SW 1271 (cell line): ENCODE measurements at places on chromosomes 12 and 14.
A peak's percentile ranks its signal among the peaks of the same experiment; 100 is the strongest.

GRCh38 chr14:48963231-48963790 is 622.9 kb downstream of the RPS29 start:
- no peak for DNase-seq

- no peak for DNase-seq
Measured at GRCh38 chr12:91958816-91959215, 186.8 kb downstream of the BTG1 start.

DNA sequence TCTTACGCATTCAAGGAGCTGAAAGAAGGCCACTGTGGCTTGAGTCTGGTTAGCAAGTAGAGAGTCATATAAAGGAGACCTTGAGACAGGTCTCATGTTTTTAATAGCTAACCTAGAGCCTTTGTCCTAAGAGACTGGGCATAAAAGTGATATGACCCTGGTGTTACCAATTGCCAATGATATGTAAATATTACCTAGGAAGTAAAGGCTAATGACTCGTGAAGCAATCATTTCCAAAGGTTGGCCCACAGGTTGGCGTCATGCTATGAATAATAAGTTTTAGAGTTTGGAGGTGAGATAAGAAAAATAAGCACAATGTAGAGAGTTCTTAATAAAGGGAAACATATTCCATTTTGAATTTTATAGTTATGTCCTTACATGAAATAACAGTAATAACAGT is 116.6 kb upstream of the PLEKHA5 start:
- DNase-seq, result no peak

DNA sequence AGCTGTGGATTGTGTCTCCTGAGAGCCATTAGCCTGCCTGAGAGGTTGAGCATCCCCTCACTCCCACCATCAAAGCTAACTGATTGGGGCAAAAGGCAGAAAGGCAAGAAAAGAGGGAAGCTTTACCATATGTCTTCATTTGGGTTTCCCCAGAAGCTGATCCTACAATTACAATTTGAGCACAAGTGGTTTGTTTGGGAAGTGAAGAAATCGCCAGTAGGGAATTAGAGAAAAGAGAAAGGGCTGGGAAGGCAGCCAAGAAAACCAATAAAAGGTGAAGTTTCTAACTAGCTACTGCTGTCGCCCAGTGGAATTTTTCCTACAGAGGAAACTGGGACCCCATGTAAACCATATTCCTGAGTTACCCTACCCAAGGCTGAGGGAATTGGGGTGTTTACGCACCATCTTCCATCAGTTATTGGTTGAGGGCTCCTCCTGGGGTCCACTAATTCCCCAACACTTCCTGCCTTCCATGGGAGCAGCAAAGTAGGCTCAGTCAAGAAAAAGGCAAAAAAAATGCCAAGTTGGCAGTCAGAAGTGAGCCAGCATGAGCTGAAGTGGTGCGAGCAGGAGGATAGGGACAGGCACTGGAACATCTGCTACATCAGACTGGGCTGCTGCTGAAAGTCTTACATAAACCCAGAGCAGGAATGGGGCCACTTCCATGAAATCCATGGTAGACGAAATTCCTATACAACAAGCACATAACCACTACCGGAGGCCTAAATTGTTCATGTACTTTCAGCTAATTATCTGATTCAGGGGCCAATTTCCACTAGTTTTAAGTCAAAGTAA is 17.3 kb downstream of the KCNK10 start:
- no peak for DNase-seq

DNA sequence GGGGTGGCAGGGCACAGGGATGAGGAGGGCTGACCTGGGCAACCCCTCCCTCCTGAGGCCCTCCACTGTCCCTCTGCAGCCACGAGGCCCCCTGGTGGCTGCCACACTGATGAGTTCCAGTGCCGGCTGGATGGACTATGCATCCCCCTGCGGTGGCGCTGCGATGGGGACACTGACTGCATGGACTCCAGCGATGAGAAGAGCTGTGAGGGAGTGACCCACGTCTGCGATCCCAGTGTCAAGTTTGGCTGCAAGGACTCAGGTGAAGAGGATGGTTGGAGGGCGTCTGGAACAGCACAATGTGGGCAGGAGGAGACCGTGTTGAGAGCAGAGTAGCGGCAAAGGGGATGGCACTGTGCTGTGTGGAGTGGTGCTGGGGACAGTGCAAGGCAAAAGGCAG is 25.7 kb upstream of the LRP1-AS start:
- DNase-seq, result no peak

- no peak for DNase-seq
Measured at GRCh38 chr14:93654599-93654998, 133.7 kb downstream of the PRIMA1 start.

DNA sequence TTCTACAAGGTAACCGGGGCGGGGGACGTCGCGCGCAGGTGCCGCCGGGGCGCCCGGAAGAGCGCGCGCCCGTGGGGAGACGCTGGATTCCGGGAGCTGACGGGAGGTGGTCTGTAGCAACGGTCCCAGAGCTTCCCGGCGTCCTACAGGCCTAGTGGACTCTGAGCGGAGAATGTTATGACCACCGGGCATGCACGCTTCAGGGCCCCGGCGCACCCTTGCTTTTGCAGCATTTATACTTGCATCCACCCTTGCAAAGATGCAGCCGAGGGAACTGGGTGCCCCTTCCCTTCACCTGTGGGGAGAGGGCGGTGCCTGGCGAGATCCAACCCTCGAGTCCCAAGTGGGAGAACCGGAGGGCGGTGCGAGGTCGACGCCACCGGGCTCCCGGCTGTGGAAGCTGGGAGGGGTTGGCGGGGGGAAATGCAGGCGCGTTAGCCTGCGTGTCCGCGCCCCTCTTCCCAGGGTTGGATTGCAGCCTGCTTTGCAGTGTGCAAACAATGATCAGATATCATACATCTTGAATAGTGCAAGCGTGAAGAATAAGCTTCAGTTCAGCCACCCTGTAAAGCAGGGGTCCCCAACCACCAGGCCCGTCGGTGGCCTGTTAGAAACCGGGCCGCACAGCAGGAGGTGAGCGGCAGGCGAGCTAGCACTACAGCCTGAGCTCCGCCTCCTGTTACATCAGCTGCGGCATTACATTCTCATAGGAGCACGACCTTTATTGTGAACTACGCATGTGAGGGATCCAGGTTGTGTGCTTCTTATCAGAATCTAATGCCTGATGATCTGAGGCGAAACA is 576 bp downstream of the ERP29 start:
- DNase-seq, result peak; percentile 52

DNA sequence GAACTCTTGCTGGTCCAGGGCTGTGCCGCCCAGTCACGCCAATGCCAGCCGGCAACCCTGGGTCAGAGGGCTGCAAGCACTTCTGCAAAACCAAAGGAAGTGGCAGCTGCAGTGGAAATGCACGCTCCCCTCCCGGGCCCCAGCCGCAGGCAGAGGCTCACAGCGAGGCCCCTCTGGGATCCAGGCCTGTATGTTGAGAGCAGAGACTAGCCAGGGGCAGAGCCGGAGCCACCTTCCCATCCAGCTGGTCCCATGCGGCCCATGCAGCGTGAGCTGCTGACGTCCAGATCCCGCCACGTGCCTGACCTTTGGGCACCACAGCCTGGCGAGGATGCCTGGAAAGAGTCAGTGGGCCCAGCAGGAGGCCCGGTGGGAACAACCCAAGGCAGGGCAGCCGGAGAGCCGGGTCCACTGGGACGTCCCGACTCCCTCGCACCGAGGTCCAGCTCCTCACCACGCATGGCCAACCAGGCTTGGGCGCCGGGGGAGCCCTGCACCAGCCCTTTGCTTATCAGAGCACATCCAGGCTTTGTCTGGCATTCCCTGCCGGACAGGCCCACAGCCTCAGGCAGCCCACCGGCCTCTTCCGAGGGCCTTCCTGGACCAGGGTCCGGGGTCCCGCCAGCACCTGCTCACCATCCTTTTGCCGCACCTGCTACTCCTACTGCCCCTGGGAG is 4.3 kb downstream of the GPR132 start:
- DNase-seq, result no peak

GRCh38 chr12:132784580-132784979 is 22.9 kb upstream of the ANKLE2 start:
- no peak for DNase-seq

GRCh38 chr14:105940534-105941225 is 414.3 kb downstream of the TMEM121 start:
- no peak for DNase-seq
